Amniotic epithelial cell (primary cell): ENCODE measurements at places on chromosomes 2 and 18.

- no peak for DNase-seq
These were observed 1.0 kb upstream of the LDLRAD4 start for GRCh38 chr18:13217466-13217961.

- DNase-seq = peak; percentile 33
These were observed 45.6 kb upstream of the SLC1A4 start for GRCh38 chr2:64943387-64944150.

DNA sequence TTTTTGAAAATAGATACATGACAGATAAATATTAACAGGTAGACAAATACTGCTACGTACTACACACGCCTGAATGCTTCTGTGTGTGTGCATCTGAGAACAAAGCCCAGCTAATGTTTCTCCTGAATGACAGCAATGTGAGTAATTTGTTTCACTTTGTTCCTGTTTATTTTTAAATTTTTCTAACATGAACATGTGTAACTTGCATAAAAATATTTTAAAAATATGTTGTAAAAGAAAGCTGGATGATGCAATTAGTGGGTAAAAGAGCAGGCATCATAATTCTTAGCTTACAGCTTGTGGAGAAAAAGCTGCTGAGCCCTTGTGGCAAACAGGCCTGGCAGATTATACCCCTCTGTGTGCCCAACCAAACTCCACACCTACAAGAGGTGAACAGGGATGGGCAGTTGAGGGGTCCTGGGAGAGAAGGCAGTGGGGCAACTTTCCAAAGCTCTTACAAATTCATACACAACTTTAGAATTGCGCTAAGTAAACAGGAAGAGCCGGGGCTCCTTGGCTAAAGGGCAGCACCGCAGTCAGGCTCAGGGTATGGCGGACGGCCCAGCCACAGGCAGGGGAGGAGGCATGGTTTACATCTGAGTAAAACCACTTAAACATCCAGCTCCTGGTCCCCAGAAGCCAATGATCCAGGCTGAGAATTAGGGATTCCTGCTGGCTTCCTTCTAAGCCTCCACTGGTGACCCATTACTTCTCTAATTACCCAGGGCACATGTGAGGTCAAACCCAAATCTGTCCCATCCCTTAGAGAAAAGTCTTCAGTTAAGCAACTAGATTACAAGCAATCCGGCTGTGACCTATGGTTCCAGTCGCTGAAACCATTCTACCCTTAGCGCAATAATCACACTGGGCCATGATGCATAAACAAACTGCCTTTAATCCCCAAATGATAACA is 14.0 kb downstream of the PXDN start:
- peak; percentile 95 for DNase-seq

GRCh38 chr2:174235680-174236079 is 12.7 kb downstream of the OLA1 start:
- DNase-seq = peak; percentile 39

DNA sequence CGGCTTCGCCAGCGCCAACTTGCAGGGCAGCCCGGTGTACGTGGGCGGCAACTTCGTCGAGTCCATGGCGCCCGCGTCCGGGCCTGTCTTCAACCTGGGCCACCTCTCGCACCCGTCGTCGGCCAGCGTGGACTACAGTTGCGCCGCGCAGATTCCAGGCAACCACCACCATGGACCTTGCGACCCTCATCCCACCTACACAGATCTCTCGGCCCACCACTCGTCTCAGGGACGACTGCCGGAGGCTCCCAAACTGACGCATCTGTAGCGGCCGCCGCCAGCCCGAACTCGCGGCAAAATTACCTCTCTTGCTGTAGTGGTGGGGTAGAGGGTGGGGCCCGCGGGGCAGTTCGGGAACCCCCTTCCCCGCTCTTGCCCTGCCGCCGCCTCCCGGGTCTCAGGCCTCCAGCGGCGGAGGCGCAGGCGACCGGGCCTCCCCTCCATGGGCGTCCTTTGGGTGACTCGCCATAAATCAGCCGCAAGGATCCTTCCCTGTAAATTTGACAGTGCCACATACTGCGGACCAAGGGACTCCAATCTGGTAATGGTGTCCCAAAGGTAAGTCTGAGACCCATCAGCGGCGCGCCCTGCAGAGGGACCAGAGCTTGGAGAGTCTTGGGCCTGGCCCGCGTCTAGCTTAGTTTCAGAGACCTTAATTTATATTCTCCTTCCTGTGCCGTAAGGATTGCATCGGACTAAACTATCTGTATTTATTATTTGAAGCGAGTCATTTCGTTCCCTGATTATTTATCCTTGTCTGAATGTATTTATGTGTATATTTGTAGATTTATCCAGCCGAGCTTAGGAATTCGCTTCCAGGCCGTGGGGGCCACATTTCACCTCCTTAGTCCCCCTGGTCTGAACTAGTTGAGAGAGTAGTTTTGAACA is 15.1 kb downstream of the HOXD3 start:
- DNase-seq = no peak

GRCh38 chr2:205762881-205763280 is 80.6 kb downstream of the NRP2 start:
- no peak for DNase-seq

GRCh38 chr2:136107051-136108033 is 10.6 kb downstream of the CXCR4 start:
- no peak for DNase-seq

DNA sequence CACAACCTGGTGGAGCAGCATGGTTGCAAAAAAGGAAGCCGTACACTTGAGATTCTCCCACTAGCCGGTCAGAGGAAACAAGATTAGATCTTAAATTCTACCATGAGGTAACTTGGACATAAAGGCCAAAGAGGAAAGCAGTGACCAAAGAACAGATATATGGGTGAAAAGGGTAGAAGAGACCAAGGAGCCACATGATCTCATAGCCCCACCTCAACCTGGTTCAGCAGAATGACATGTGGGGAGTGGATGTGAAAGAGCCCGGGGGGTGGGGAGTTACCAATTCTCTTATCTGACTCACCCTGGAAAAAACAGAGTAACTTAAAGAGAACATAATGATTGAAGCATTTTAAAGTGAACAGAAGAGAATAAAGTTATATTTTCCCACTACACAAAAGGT is 683.0 kb downstream of the DSC3 start:
- no peak for DNase-seq

DNA sequence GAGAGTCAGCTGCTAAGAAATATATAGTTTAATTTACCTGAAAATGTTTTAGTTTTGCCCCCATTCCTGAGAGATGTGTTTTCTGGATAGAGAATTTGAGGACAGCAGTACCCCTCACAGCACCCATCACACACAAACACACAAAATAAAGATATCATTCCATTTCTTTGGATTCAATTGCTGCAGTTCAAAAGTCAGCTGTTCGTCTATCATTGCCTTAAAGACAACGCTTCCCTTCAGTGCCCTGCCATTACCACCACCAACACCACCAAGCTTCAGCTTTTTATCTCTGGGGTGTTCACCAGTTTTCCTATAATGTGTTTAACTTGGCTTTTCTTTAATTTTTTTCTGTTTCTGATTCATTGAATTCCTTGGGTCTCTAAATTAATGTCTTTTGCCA is 49.7 kb downstream of the RDH14 start:
- DNase-seq = no peak

DNA sequence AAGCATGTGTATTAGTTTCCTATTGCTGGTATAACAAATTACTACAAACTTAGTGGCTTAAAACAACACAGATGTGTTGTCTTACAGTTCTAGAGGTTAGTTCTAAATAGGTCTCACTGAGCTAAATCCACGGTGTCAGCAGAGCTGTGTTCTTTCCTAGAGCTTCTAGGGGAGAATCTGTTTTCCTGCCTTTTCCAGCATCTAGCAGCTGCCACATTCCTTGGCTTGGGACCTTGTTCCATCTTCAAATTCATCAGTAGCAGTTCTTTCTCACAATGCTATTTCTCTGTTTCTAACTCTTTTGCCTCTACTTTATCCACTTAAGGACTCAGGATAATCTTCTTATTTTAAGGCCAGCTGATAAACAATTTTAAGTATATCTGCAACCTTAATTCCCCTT is 32.2 kb upstream of the CREB1 start:
- no peak for DNase-seq

- peak; percentile 66 for DNase-seq
These were observed 888 bp downstream of the VAMP5 start for GRCh38 chr2:85584857-85585780.

DNA sequence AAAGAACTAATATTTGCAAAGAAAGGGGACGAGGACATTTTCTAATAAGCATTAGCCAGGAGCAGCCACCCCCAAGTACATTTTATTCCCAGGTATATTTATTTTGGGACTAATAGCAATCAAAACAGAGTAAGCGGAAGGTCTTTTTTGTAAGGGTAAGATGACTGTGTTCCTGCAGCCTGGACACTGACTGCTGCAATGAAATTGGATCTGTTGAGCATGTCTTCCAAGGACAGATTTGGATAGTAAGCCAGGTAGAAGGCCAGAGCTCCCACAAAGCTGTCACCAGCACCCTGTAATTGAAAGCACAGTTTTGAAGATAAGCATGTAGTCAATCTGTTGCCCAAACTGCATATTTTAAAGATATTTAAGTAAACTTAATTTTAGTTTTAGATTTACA is 10.0 kb downstream of the MRPL33 start:
- no peak for DNase-seq

GRCh38 chr2:152790883-152791282 is 72.5 kb downstream of the ARL6IP6 start:
- no peak for DNase-seq

GRCh38 chr18:41266616-41267015 is 688.4 kb upstream of the PIK3C3 start:
- peak; percentile 88 for DNase-seq

- no peak for DNase-seq
These were observed 14.9 kb downstream of the RAB6D start for GRCh38 chr2:131349021-131349420.

- peak; percentile 63 for DNase-seq
These were observed 26.3 kb downstream of the B4GALT6 start for GRCh38 chr18:31657823-31658669.

DNA sequence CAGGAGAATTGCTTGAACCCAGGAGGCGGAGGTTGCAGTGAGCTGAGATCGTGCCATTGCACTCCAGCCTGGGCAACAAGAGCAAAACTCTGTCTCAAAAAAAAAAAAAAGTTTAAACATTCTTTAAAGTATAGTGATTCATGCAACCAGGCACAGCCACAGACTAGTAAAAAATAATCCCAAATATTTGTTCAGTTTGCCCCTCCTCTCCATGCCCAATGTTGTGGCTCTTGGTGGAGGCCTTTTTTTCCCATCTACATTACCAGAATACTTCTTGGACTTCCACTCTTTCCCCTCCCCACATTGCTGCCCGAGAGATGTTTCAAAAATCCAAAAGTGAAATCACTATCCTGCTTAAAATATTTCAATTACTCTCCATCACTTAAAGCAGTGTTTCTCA is 5.1 kb upstream of the MALT1 start:
- no peak for DNase-seq

DNA sequence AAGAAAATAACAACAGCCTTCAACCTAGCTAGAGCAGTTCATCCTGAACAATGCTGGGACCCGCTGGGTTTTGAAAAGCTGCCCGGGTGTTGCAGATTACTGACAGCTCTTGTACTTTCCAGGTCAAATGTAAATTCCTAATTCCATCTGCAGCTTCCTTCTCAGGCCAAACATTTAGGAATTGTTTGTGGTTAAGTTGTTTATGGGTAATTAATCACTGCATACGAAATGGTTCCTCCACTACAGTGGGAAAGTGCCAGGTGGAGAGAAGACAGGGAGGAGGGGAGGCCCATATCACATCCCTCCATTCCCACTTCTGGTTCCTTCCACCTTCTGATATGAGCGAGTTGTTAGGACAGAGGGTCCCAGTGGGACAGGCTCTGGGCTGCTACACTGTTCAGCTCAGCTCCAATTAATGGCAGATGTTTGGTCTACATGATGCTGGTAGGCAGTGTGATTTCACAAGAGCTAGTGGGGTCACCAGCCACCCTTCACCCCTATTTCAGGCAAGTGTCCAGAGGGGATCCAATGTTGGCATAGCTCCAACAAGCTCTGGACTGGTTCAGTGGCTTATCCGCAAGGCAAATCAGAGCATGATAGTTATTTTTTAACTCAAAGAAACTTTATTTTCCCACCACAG is 112.9 kb upstream of the ACAA2 start:
- no peak for DNase-seq

DNA sequence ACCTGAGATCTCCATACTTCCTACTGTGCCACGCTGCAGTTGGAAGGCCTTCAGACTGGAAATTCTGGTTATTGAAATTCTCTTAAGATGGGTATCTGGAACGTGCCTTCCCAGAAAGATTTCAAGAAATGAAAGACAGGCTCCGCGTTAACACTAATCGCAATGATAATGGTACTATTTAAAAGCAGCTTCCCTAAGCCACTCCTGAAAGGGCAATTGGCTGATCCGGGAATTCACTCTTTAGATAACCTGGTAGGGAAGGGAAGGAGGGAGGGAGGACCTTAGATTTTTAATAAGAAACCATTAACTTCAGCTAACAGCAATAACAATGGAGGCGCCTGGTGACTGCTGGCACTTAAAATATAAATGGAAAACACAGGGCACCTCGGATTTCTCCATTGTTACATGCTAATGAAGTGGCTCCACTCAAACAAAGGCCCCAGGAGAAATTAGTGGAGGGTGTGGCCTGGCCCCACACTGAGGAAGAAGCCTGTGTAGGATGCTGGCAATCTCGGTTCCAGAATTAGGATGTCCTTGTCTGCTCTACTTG is 22.5 kb upstream of the MTA3 start:
- DNase-seq = no peak

DNA sequence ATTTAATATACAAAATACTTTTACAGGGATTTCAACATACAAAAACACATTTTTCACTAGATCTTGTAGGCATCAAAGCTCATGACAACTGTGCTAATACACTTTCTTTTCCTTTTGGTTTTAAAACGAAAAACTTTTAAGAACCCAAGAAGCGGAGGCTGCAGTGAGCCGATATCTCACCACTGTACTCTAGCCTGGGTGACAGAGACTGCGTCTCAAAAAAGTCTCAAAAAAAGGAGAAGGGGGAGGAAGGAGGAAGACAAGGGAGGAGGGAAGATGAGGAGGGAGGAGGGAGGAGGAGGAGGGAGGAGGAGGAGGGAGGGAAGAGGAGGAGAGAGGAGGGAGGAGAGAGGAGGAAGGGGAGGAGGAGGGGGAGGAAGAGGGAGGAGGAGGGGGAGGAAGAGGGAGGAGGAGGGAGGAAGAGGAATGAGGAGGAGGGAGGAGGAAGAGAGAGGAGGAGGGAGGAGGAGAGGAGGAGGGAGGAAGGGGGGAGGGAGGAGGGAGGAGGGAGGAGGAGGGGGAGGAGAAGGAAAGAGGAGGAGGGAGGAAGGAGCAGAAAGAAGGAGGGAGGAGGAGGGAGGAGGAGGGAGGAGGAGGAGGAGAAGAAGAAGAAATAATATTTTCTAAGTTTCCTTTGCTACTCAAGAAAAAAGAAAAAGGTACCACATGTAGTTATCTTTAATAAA is 13.8 kb downstream of the ROCK2 start:
- peak; percentile 13 for DNase-seq
